K562 (cell line): ENCODE measurements at places on chromosomes 11 and 22.

DNA sequence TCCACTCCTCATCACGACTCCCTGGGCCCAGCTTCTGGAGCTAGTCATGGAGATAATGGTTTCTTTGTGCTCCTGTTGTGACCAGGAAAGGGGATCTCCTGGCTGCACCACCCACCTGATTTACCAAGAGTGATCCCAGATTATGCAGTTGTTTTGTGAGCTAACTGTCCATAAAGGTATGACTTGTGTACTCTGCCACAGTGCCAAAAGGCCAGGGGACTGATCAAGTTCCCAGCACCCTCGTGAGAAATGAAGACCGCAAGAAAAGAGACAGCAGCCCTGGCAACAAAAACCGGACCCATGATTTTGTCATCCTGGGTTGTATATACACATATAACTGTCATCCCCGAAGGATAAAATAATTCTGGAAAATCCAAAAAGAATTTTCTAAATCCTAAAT is 26.6 kb downstream of the TUB start:
- DNase-seq = no peak

DNA sequence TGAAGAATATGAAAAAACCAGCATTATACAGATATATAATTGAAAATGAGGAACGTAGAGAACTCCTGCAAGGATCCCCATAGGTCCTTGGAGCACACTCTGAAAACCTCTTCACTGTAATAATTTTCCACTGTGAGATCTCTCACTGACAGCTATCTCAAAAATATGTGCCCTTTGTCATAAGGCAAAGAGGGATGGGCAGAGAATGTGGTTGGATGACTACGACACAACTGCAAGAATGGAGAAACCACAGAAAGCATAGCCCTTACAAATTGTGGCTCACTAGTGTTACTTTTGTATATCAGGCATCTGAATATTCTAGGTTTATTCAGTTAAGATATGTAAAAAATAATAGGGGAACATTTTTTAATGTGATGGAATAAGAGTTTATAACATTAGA is 7.9 kb upstream of the CTSC start:
- no peak for DNase-seq

DNA sequence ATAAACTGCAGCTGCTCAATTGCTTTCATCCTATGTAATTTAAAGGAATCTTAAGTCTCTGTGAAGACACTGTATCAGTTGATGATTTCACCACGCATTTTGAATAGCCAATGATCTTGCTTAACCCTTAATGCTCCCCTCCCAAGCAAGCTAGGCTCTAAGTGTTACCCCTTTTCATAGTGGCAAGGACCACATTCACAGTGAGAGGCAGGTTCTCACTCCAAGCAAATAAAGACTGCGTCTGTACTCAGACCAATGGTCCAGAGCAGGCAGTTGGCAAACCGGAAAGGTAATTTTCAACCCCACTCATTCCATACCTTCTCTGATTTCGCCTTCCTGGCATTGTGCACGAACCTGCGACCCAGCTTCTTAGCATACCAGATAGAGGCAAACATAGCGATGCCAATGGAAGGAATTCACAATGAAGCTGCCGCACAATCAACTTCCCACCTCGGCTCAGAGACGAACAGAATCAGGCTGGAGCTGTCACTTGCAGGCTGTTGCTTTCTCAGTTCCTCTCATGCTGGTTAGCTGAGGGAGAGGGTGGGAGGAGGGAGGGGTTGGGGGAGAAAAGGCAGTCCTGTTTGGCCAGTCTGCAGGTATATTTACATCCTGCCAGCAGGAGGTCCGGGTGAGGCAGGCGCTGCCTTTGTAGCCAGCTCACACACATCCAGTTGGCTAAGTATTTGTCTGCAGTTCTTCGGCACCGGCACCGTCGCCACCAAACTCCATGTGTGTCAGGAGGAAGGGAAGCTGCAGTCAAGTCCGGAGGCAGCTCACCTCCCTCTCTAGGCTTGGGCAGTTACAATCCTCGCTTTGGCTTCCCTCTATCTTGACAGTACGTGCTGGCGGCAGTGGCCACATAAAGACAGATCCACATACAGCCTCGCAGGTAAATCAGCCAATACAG is 1151.2 kb upstream of the CCDC90B start:
- no peak for DNase-seq

- peak; percentile 43 for DNase-seq
Measured at GRCh38 chr11:70158201-70158600, 44.9 kb upstream of the FADD start.

- DNase-seq = no peak
Measured at GRCh38 chr11:129652835-129653234, 162.8 kb upstream of the TMEM45B start.

DNA sequence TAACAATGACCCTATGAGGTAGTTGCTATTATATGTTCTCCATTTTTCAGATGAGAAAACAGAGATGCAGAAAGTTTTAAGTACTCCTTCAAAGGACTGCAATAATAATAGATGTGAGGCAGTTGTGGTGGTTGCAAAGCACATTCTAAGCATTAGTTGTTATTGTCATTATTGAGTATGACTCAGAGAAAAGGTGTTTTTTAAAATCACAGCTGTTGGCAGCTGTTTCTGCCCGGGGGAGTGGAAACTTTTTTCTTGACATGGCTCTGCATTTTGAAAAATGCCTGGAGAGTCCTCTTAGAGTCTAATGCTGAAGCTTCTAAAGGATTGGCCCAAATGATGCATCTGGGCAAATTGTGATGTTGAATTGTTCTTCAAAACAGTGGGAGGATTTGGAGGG is 244.5 kb upstream of the MPPED2 start:
- no peak for DNase-seq

DNA sequence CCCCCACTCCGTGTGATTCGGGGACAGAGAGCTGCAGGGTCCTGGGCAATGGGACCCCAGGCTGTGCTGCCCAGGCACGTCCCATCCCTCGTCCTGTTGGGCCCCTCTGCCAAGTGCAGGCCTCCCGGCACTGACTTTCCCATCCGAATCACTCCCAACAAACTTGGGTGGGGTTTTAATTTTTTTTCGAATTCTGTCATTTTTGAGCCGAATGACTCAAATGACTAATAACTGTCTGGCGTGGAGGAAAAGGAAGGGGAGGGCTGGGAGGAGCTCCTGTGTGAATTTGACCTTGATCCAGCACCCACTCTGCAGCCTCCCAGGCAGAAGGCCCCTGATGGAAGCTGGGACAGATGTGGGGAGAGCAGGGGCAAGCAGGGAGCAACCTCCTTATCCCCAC is 1173.2 kb downstream of the BRD1 start:
- no peak for DNase-seq

- no peak for DNase-seq
Measured at GRCh38 chr11:47327949-47328348, 24.6 kb downstream of the MYBPC3 start.

DNA sequence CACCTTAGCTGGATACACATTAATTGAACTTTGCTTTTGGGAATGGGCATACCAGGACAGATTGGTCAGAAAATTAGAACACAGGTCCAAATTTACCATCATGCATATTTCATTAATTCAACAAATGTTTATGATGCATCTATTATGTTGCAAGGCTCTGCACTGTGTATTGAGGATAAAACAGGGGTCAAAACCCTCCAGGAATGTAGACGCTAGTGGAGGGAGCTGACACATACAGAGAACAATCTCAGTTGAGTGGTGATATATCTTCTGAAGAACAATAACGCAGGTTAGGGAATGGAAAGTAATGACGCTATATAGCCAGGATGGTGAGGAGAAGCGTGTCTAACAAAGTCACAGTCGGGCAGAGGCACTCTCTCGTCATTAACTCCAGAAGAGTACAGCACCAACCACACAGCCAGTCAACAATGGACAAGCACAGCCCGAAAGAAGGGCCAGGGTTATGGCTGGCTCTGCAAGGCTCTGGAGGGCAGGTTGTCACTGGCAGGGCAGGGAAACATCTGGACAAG is 3.8 kb downstream of the FLI1 start:
- no peak for DNase-seq

DNA sequence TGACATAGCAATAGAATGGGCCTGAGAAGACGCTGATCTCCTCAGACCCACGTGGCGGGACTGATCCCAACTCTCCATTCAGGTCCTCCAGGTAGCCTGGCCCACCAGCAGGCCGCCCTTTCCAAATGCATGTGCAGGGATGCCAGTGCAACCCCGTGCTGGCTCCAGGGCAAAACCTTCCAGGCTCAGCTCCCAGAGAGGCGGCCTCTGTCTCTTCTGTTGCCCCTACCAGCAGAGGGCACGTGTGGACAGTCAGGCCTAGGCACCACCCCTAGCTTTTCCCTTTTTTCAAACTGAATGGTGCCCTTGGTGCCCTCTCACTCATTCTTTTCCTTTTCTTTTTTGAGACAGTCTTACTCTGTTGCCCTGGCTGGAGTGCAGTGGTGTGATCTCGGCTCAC is 121.7 kb downstream of the OSBP2 start:
- DNase-seq = no peak

GRCh38 chr11:92204731-92205130 is 19.9 kb upstream of the FAT3 start:
- DNase-seq = no peak

DNA sequence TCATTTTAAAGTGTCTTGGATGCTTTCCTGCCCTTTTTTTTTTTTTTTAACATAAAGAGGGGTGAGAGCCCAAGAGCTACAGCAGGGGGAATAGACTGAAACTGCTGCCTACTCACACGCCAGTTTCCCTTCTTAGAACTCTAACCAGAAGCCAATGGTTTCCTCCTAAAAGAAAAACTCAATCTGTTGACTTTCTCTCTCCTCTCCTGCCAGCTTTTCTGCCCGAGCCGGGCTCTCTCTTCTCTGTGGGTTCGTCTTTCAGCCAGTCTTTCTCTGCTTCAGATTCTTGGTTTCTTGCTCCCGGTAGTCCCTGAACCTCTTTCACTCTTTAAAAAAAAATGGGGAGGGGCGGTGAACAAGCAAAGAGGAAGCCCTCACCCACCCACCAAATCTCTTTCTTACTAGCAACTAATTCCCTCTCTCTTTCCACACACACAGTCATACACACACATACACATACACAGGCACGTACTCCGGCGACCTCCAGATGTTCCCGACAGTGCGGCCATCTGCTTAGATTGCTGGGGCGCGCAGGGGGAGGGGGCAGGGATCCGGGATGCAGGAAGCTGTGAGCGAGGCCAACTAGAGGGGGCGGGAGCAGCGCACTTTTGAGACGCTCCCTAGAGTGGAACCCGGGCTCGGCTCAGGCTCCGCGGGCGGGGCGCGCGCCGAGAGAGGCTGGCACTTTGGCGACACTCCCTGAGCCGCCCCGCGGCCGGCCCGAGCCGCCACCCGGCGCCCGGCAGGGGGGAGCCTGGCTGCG is 444 bp upstream of the TSKU start:
- peak; percentile 93 for DNase-seq

DNA sequence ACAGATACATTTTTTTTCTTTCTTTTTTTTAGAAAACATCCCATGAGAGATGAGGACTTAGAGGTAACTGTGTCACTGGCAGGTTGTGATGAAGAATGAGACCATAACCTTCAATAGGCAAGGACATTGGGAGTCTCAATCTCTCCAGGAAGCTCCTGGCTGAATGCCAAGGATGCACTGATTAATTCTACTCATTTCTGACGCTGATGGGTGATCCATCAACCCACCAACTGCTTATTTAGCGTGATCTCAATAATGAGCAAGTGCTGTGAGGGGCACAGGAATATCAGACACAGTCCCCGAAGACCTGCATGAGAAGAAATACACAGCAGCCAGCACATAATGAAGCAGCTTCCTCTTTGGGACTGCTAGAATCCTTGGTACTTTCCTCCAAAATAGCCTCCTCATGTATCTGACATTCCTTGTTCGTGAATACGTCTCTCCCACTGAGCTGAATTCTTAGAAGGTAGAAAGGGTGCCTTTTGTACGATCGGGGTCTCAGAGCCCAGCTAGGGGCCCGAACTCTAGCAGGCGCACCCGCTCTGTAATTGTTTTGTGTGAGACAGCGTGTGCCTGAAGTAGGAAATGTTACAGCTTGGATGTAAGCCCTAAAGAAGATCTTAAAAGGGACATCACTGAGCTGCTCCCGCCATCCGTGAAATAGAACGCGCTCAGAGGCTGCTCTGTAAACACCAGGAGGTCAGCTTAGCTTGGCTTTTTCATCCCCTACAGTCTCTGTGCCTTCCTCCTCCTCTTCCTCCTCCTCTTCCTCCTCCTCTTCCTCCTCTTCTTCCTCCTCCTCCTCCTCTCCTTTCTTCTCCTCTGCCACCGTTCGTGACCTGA is 7.2 kb downstream of the CLMP start:
- no peak for DNase-seq

GRCh38 chr11:18771266-18772035 is 20.1 kb downstream of the PTPN5 start:
- no peak for DNase-seq

DNA sequence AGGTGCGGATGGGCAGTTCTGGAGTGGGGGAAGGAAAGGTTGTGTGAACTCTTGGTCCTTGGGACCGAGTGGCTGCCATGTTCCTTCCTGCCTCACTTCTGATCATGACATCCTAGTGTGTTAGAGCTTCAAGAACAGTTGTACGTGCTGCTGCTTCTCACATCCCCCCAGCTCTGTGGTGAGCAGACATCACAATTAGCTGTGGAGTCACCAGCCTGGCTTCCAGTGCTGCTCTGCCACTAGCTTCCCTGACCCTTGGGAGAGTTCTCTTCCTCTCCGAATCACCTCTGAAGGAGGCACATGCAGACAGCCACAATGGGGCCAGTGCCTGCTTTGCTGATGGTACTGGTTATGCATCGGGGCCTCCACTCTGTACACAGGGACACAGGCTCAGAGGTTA is 6.2 kb upstream of the RAB1B start:
- no peak for DNase-seq

GRCh38 chr22:46049726-46050450 is 72.9 kb upstream of the WNT7B start:
- no peak for DNase-seq

GRCh38 chr11:2091112-2091746 is 48.0 kb downstream of the IGF2 start:
- DNase-seq = no peak

- DNase-seq = no peak
Measured at GRCh38 chr22:36456464-36456845, 25.0 kb downstream of the TXN2 start.

DNA sequence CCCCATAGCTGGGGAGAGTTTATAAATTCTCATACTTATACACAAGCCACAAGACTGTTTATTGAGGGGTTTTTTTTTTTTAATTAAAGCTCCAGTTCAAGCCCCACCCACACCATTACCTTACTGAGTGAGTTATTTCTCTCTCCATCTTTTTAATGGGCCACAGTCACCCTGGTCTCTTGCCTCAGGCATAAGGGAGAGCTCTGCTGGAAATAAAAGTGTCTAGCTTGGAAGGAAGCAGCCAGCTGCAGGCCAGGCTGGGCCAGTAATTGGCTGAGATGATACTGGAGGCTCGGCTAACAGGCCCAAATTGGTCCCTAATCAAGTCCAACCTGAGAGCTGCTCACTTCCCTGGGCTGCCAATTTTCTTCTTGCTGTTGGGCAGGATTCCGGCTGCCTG is 174.1 kb downstream of the INSC start:
- no peak for DNase-seq
